Activated naive CD4-positive, alpha-beta T cell treated with anti-CD3 and anti-CD28 coated beads for 36 hours (primary cell): ENCODE measurements at places on chromosomes 2 and 18. TPM values are rescaled to one million over a fixed set of nuclear protein-coding genes. Genes with fewer than 3 reads are reported as not detected.

ABCA12 gene
- not detected for total RNA-seq

UGT1A4 gene
- not detected for total RNA-seq

ITGA4 gene
- total RNA-seq, result 26.6 TPM

PLCL1 gene
- 3.3 TPM for total RNA-seq
